HT1080 (cell line): ENCODE measurements at places on chromosomes 2 and 18. TPM values are rescaled to one million over a fixed set of nuclear protein-coding genes. Genes with fewer than 3 reads are reported as not detected.

GRCh38 chr2:47373747-47374146 lies 29.2 kb upstream of the MSH2 start:
- no peak for DNase-seq

- DNase-seq = no peak
Observed at GRCh38 chr2:138013639-138014038, 49.4 kb downstream of the HNMT start.

- DNase-seq = no peak
Observed at GRCh38 chr18:9353596-9353995, 19.0 kb downstream of the TWSG1 start.

GRCh38 chr2:171810422-171811244 lies 83.4 kb downstream of the SLC25A12 start:
- no peak for DNase-seq

- no peak for DNase-seq
Observed at GRCh38 chr2:36452260-36452659, 96.7 kb downstream of the CRIM1 start.

Gene KIF5C
- total RNA-seq = 4.7 and 5.4 TPM in 2 replicates

Gene NAT8
- not detected in 2 replicates for total RNA-seq
